T-helper 17 cell (primary cell): ENCODE measurements at places on chromosomes 3 and 15.

DNA sequence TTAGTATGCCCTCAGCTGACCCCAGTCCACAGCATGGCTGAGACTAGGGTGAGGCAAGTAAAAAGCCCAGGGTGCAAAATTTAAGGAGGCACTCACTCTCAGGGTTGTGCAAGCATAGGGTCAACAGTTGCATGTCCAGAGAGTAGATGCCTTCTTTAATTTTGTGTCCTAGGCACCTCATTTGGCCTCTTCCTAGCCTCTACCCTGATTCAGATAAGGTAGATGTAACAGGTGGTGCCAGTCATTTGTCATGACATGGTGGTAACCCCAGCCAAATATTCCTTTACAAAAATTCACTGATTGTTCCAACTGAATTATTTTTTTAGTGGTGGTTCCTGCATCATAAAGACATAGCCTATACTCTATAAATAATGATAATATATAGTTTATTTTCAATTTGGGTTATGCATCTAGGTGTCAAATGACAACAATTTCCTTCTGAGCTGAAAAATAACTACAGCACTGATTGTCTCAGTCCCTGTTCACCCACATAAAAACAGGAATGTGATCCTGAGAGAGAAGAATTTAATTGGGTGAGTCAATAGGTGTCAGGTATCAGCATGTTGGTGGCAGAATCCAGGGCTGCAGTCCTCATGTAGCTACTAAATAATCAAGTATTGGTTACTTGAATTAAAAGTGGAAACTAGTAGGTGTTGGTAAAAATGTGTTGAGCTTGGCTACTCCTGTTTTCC lies 44.2 kb upstream of the TIPARP start:
- DNase-seq, result no peak

GRCh38 chr3:112035241-112035640 lies 705 bp downstream of the TMPRSS7 start:
- DNase-seq, result no peak

- no peak for DNase-seq
These were observed 105.7 kb downstream of the LRTM1 start for GRCh38 chr3:54822206-54822605.

GRCh38 chr3:1942781-1943180 lies 155.9 kb upstream of the CNTN4 start:
- DNase-seq, result no peak

GRCh38 chr3:119297169-119297568 lies 3.0 kb downstream of the ARHGAP31 start:
- no peak for DNase-seq

GRCh38 chr3:138139691-138140090 lies 7.5 kb upstream of the A4GNT start:
- DNase-seq, result no peak

- DNase-seq, result no peak
These were observed at the start of gene SEMA6D for GRCh38 chr15:47717036-47717612. Gene SEMA6D (plus strand): TSS chr15:47717505. CDS start chr15:47759799, 42,294 bp downstream.
